ENCODE measurements at places on chromosomes 6 and 20.

DNA sequence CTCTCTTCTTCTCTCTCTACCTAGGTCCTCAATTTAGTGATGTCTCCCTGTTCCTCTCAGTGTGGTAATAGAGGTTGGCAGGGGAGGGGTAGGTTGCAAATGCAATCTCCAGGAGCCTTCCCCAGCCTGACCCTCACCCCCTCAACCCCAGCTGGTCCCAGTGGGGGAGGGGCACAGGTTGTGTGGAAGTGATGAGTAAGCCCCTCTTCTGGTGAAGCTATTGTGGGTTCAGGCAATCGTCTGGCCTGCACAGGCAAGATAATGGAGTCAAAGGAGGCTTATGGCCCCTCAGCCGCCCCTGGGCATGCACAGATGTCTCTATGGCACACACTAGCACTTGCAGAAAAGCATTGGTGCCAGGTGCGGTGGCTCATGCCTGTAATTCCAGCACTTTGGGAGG, 10.8 kb upstream of the ADA start:
- no peak for DNase-seq

GRCh38 chr6:6975459-6976111, 132.2 kb upstream of the RREB1 start:
- no peak for DNase-seq

- no peak for DNase-seq
Measured at GRCh38 chr6:142569676-142570075, 267.9 kb downstream of the ADGRG6 start.

- no peak for DNase-seq
Measured at GRCh38 chr6:20789162-20789561, 254.9 kb downstream of the CDKAL1 start.

DNA sequence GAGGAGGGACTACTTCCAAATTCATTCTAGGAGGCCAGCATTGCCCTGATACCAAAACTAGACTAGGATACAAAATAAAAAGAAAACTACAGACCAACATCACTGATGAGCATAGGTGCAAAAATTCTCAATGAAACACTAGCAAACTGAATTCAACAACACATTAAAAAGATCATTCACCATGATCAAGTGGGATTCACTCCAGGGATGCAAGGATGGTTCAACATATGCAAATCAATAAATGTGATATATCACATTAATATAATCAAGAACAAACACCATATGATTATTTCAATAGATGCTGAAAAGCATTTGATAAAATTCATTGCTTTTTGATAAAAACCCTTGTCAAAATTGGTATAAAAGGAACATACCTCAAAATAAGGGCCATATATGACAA, 10.2 kb downstream of the PGBD1 start:
- DNase-seq: no peak

DNA sequence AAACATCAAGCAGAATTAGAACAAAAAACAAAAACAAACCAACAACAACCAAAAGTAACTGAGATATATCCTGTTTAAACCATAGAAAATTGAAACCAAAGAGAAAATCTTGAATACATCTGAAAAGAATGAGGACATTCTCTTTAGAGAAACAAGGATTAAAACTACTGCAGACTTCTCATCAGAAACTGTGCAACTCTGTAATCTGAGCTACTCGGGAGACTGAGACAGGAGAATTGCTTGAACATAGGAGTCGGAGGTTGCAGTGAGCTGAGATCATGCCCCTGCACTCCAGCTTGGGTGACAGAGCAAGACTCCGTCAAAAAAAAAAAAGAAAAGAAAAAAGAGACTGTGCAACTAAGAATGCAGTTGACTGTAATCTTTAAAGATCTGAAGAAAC, 153.4 kb downstream of the SYNDIG1 start:
- DNase-seq: no peak

- DNase-seq: no peak
Measured at GRCh38 chr20:11057624-11058023, 383.8 kb upstream of the JAG1 start.

DNA sequence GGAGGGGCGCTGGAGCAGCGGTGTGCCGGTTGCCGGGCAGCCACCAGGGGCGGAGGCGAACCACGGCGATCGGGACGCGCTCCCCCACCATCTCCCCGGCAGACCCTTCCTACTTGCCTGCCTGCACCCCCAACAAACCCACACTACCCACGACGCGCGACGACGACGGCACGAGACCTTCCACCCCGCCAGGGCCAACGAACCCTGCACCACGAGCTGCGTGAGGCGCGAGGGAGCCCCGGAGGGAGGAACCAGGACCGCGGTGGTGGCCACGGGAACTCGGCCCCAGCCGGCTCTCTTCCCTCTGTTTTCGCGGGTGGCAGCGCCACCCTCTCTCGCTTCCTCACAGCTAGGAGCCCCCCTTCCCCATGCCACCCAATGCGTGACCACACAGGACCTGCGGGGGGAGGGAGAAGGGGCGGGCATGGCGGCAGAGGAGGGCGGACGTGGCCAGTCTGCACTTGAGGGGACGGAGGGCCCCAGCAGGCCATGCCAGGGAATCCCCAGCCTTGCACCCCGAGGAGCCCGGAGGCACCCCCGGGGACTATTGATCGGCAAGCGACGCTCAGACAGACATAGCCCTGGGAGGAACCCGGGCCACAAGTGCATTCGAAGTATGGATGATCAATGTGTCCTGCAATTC, 1516.4 kb upstream of the DEFB115 start:
- no peak for DNase-seq

DNA sequence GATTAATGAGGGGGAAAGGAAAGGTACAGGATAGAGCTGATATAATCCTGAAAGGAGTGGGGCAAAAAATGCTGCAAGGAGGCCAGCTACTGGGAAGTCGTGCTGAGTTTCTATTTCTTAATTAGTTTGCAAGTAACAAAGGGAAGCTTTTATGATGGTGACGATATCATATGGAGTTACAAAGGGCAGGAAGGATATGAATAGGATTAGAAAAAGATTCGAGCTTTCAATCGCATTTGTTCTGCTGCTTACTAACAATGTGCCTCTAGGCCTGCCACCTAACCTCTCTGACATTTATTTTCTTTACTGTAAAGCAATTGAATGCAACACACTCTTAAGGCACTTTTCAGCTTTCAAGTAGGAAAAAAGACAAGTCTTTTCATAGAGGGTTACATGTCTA, 219.2 kb downstream of the CLVS2 start:
- no peak for DNase-seq

DNA sequence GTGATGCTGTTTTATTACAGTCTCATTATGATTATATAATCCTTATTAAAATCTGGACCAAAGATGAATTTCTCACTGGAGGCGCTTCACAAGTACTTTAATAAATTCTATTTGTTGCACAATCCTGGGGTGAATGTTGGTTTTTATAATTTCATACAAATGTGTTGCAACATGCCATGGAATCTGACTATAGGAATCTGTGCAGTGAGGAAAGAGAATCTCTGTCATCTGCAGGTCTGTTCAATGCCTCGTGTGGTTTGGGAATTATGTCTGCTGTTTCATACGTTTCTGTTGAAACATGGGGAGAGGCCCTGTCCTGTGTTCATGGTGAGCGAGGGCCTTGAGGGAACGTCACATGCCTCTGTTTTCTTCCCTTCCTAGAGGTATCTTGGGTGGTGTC, 277.3 kb downstream of the CDH4 start:
- no peak for DNase-seq

- DNase-seq: no peak
Measured at GRCh38 chr6:134182528-134182927, 130.1 kb upstream of the SLC2A12 start.

GRCh38 chr20:5146871-5147592, 20.2 kb downstream of the CDS2 start:
- no peak for DNase-seq

DNA sequence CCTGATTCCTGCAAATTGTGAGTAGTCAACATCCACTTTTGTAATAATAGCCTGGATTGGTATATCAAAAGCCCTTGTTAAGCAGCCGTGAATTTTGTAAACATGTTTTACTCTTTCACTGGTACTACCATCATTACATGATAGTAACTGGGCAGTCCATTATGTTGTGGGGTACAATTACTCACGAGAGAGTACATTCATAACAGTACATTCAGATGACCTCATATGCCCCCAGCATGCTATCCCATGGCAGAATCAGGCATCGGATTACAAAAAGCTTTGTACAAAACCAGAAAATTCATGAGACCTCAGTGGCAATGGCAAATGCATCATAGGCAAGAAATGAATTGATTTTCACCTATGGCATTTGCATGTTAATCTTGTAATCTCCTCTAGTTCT, 166.2 kb downstream of the EPM2A start:
- DNase-seq: no peak

DNA sequence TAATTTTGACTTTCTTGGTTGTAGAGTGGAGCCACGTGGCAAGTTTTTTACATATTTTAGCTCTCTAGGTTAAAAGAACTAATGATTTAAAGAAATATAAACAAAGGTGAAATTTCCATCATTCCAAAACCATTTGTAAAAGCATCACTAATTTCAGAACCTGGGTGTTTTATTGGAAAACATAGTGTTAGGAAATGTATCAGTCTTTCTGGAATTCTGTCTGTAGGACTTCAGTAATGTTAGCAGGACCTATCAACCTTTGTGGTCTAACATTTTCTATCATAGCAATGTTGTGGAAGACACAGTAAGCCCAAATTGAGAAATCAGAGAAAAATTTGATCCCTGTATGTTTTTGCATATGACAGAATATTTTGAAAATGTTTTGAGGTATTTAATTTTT, 28.3 kb downstream of the L3MBTL3 start:
- no peak for DNase-seq

DNA sequence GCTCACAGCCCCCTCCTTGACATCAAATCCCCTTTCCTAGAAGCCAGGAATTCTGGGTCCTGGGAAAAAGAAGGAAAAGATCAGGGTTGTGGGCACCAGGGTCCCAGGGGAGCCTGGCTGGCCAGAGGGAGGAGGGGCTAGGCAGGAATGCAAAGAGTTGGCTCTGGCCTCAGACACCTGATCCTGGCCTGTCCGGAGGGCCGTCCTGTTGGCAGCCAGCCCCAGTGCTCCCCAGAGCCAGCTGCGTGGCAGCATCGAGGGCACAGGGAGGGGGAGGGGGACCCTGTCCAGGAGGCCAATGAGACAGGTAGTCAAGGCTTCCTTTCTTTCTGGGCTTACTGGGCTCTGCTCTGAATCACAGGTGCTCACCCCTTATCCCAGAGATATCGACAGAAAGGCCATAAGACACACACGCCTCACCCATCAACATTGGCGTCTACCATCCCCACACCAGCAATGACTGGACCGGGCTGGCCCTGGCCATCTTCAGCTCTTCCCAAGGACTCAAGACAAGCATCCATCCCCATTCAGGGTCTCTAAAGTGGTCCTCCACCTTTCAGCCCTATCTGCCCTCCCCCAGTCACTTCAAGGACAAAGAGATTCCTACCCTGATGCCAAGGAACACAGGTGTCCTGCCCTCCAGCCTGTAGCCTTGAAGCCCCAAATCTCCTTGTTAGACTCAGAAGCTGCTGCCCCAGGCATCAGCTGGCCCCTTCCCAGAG, 723 bp downstream of the COL11A2 start:
- no peak for DNase-seq

DNA sequence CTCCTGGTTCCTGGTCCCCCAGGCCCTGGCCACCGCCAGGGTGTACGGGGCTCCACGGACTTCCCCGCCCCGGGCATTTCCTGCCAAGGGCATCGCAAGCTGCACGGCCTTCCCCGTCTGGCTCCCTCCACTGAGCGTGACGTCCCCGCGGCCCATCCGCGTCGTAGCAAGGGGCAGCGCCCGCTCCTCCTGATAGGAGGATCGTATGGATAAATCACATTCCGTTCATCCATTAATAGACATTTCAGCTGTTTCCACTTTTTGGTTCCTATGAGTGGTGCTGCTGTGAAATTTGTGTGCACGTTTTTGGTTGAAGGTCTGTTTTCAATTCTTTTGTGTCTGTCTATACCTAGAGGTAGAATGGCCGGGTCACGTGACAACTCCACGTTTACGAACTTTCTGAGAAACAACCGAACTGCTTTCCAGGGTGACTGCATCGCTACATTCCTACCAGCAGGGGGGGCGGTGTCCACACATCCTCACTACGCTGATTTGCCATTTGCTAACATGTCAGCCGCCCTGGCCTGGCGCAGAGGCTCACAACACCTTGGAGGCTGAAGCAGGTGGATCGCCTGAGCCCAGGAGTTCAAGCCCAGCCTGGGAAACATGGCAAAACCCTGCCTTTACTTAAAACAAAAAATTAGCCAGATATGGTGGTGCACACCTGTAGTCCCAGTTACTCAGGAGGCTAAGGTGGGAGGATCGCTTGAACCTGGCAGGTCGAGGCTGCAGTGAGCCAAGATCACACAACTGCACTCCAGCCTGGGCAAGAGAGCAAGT, 37.7 kb downstream of the KCNQ2 start:
- DNase-seq: peak; percentile 83

DNA sequence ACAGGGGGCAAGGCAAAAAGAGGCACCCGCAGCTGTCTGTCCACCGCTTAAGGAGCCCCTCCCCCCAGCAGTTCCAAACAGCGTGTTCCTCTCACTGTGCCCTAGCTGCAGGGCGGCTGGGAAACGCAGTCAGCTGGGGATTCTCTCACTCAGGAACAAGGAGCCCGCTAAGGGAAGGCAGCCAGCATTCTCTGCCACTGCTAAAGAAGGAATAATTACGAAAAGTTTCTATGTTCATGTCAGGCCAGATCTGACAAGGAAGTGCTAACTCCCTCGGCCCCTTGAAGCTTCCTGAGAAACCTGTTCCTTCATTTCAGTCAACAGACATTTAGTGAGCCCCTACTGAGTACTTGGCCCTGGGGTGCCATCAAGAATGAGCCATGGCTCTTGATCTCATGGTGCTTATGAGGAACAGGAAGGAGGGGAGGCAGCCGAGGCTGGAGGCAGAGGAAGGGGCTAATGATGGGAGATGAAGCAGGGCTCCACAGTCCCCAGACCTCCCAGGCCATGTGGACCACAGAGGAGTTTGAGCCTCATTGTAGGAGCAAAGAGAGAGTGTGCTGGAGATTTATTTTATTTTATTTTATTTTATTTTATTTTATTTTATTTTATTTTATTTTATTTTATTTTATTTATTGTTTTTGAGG, 101.7 kb upstream of the PMEPA1 start:
- DNase-seq: no peak

DNA sequence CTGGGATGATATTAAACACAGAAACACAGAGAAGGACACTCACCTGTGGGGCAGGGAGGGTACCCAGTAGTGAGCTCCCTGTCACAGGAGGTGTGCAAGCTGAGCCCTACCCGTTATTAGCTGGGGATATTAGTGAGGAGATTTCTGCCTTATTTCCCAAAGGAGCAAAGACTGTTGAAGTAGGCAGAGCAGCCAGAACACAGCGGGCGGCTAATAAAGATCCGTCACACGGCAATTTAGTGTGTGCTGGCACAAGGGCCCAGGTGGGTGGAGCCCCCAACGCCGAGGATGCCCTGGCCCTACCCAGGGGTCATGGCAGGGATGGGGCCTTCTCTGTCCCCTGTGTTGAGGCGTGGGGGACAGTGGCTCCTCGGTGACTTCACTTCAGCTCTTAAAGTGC, 8.3 kb downstream of the VSTM2L start:
- DNase-seq: no peak

DNA sequence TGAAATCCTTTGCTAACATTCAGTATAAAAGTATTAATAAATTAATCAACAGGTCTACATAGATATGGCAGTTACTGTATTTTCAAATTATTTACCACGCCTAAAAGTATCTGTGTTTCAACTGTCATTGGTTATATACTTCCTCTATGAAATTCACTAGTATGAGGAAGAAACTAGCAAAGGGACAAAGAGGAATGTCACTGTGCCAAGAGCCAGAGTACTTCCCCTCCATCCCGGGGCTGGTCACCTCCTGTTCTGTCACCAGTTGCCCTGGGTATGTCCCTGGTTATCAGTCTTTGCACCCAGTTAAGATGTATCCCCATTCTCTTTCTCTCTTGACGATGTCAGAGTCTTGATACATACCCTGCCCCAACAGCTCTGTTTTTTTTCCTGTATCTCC, 476.8 kb upstream of the SOX4 start:
- DNase-seq: no peak

Data from activated CD4-positive, alpha-beta memory T cell treated with anti-CD3 and anti-CD28 coated beads, Interleukin-2, amount 10 ng/mL, durations not matched to agents 7 days and 5 days (primary cell).